ENCODE measurements at places on chromosomes 2 and 18. TPM values are rescaled to one million over a fixed set of nuclear protein-coding genes. Genes with fewer than 3 reads are reported as not detected.

- no peak for DNase-seq
- H3K4me1 ChIP-seq: peaks cover 18% of the 10 kb centered on the region
- no peak overlapping the region for H3K4me3 ChIP-seq
- peak overlapping the region; percentile 52 for H3K27ac ChIP-seq
- H3K36me3 ChIP-seq: no peaks in the 10 kb centered on the region
- no peaks in the 10 kb centered on the region for H3K27me3 ChIP-seq
Observed at GRCh38 chr2:69625078-69625795, 18.3 kb downstream of the AAK1 start.

- H3K27ac ChIP-seq: no peak overlapping the region
- DNase-seq: no peak
- no peaks in the 10 kb centered on the region for H3K27me3 ChIP-seq
- H3K4me3 ChIP-seq: no peak overlapping the region
- peaks cover 4% of the 10 kb centered on the region for H3K36me3 ChIP-seq
Observed at GRCh38 chr2:239983004-239983778, 42.0 kb downstream of the NDUFA10 start.

GRCh38 chr2:25286025-25286400, 55.7 kb downstream of the DNMT3A start:
- no peaks in the 10 kb centered on the region for H3K27me3 ChIP-seq
- no peak for DNase-seq
- no peak overlapping the region for H3K27ac ChIP-seq
- no peaks in the 10 kb centered on the region for H3K4me1 ChIP-seq

GRCh38 chr2:54572636-54573536, 116.8 kb downstream of the SPTBN1 start:
- no peak for DNase-seq
- peaks cover 89% of the 10 kb centered on the region for H3K4me1 ChIP-seq
- H3K4me3 ChIP-seq: no peak overlapping the region
- H3K27me3 ChIP-seq: no peaks in the 10 kb centered on the region

DNA sequence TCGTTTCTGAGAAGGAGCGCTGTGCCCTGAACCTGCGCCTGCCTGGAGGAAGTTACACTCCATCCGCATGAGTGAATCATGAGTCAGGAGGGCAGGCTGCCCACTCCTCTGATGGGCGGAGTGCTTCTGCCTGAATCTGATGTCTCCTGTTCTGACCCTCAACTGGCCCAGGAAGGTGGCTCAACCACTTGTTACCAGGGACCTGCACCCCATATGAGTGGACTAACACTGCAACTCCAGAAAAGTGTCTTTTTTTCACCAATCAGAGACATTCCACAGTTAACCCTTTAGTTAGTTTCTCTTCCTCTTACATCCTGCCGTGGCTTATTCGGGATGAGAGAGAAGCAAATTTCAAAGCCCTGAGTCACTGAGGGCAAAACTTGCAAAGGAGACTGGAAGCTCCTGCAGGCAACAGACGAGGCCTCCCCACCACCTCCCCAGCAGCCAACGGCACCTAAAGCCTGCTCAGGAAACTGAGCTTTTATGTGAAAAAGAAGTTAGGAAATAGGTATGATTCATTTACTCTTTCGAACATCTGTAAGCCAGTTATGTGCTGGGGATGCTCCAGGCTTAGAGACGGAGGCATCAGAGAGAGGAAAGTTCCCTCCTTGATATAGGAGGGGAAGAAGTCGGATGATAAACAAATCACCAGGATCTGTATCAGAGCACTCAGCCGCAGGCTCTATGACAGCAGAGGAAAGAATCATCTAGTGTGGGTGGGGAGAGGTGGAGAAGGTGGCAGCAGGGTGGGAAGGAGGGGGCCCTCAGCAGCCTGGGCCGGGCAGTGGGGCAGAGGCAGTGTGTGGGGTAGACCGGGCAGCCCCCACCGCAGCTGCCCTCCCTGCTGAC, 30.9 kb downstream of the MBP start:
- H3K27me3 ChIP-seq: no peaks in the 10 kb centered on the region
- peak; percentile 99 for DNase-seq
- H3K4me1 ChIP-seq: peaks cover 91% of the 10 kb centered on the region

GRCh38 chr2:204664708-204665121, 119.4 kb downstream of the PARD3B start:
- no peaks in the 10 kb centered on the region for H3K36me3 ChIP-seq
- H3K4me3 ChIP-seq: no peak overlapping the region
- H3K27me3 ChIP-seq: no peaks in the 10 kb centered on the region
- no peak overlapping the region for H3K27ac ChIP-seq
- no peaks in the 10 kb centered on the region for H3K4me1 ChIP-seq
- no peak for DNase-seq

- H3K4me3 ChIP-seq: no peak overlapping the region
- H3K27ac ChIP-seq: no peak overlapping the region
- no peaks in the 10 kb centered on the region for H3K27me3 ChIP-seq
- no peaks in the 10 kb centered on the region for H3K36me3 ChIP-seq
- DNase-seq: no peak
Observed at GRCh38 chr2:101796825-101797600, 99.5 kb downstream of the MAP4K4 start.

DNA sequence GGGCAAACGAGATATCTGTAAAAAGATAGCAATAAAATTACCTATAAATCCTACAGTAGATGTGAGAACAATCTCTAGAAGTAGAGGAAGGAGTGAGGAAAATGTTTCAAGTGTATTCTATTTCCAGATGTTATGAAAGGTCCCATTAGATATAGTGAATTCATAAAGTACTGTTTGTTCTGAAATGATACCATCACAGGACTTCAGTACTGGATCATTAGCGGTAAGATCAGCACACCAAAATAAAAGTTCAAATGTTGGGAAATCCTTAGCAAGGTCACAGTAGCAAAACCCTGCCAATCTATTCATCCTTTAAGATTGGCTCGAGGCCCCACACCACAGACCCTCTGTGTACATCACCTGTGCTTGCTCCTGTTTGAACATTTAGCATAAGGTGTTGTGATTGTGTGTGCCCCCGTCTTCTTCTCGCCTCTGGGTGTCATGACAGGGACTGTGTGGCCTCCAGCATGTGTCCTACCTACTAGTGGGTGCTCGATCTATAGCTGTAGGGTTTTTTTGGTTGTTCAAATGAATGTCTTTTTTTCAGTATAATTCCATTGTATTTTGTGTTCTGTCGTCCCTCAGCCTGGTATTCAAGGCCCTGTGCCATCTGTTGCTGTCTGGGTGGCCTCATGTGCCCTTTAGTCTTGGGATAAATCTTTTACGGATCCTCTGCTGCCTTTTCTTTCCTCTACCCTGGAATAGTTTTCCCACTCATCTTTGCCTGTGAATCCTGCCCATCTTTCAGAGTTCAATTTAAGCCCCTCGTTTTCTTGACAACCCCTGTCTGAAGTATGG, 9.1 kb downstream of the MFSD6 start:
- H3K27ac ChIP-seq: no peak overlapping the region
- DNase-seq: no peak
- no peaks in the 10 kb centered on the region for H3K27me3 ChIP-seq

DNA sequence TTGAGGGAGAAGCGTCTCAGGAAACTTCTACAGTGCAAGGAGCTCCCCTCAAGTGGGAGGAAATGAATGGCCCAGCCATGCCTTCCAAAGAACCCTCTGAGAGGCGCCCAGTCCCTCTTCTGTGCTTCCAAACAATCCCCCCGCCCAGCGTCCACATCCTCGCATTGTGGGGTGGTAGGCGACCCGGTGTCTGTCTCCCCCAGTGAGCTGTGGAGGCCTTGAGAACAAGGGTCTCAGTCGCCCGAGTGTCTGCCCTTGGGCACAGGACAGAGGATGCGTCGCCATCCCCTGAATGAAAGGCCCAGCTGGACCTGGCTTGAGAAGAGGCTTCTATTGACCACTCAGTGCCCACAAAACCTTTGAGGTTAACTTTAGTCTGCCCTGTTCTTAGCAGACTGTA, 29.7 kb downstream of the INPP5D start:
- H3K27me3 ChIP-seq: no peaks in the 10 kb centered on the region
- no peaks in the 10 kb centered on the region for H3K4me1 ChIP-seq
- H3K4me3 ChIP-seq: no peak overlapping the region
- no peak overlapping the region for H3K27ac ChIP-seq

GRCh38 chr2:215368493-215368809, 56.6 kb downstream of the ATIC start:
- no peak for DNase-seq
- H3K4me1 ChIP-seq: no peaks in the 10 kb centered on the region
- no peaks in the 10 kb centered on the region for H3K27me3 ChIP-seq
- H3K36me3 ChIP-seq: no peaks in the 10 kb centered on the region
- no peak overlapping the region for H3K4me3 ChIP-seq
- H3K27ac ChIP-seq: no peak overlapping the region

- no peak overlapping the region for H3K27ac ChIP-seq
- 0 out of 2 replicates have a peak, but pooled peaks cover 3% of the 10 kb centered on the region for H3K4me1 ChIP-seq
- no peak for DNase-seq
- H3K4me3 ChIP-seq: no peak overlapping the region
- peaks cover 22% of the 10 kb centered on the region for H3K27me3 ChIP-seq
- no peaks in the 10 kb centered on the region for H3K36me3 ChIP-seq
Observed at GRCh38 chr18:79859314-79859713, 61.6 kb downstream of the KCNG2 start.

DNA sequence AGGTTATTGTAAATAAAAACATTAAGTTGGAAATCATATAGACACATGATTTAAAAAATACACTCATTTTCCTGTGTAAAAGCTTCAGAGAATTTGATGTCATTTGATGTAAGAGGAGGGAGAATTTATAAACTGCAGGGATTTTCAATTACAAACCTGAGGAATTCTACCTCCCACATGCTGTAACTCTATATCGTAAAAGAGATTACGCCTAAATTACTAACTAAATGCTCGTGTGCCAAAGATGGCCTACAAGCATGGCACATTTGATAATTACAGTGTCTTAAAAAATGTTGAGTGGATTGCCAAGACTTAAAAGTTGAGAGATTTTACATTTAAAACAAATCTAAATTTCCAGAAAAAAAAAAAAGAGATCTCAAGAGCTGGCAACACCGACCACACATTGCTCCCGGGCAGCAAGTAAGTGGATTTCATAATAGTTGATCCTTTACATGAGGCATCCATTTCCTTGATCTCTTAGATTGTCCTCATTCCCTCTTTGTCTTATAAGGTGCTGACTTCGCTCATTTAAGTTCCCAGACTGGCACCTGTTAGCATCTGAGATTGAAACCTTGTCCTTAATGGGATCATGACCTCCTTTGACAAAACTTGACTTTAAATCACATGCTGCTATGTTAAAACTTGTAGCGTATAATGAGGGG, 840.3 kb upstream of the ZEB2 start:
- H3K4me1 ChIP-seq: no peaks in the 10 kb centered on the region
- H3K36me3 ChIP-seq: no peaks in the 10 kb centered on the region
- no peak for DNase-seq
- no peaks in the 10 kb centered on the region for H3K27me3 ChIP-seq
- H3K4me3 ChIP-seq: no peak overlapping the region

DNA sequence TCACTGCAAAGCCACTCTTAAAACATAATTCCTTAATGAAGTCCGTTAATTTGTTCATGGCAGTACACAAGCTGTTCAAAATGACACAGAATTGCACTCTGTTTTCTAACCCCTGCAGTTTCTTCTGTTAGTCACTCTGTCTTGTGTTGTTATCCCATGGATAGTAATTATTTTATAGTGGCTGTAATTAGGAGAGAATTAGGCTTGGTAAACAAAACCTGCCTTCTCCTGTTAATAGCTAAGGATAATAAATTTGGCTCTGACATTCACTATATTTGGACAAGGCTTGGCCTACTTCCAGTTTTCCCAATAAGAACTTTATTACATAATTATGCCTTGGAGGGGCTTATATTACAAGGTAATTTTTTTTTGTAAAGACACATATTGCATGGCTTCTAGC, 330.3 kb upstream of the FIGN start:
- no peaks in the 10 kb centered on the region for H3K27me3 ChIP-seq
- H3K27ac ChIP-seq: no peak overlapping the region
- H3K4me3 ChIP-seq: no peak overlapping the region
- DNase-seq: no peak

GRCh38 chr2:159123786-159124185, 155.3 kb downstream of the TANC1 start:
- no peaks in the 10 kb centered on the region for H3K27me3 ChIP-seq
- H3K27ac ChIP-seq: peak overlapping the region; percentile 67
- peaks cover 26% of the 10 kb centered on the region for H3K4me1 ChIP-seq
- no peak overlapping the region for H3K4me3 ChIP-seq
- H3K36me3 ChIP-seq: no peaks in the 10 kb centered on the region

DNA sequence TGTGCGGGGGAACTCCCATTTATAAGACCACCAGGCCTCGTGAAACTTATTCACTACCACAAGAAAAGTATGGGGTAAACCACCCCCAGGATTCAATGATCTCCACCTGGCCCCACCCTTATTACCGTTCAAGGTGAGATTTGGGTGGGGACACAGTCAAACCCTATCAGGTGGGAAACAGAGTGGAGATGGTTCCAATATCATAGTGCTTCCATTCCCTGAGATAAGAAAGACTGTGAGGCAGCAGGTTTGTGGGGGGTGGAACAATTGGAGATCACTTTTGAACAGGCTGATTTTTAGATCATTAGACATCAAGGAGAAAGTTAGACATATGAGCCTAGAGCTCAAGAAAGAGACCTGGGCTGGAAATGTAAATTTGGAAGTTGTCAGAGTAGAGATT, 39.3 kb downstream of the GKN2 start:
- DNase-seq: no peak
- H3K4me3 ChIP-seq: no peak overlapping the region
- H3K36me3 ChIP-seq: no peaks in the 10 kb centered on the region
- no peaks in the 10 kb centered on the region for H3K27me3 ChIP-seq
- no peaks in the 10 kb centered on the region for H3K4me1 ChIP-seq

GRCh38 chr2:72562451-72563153, 263.2 kb downstream of the EXOC6B start:
- H3K27ac ChIP-seq: no peak overlapping the region
- no peak for DNase-seq
- no peaks in the 10 kb centered on the region for H3K36me3 ChIP-seq
- no peaks in the 10 kb centered on the region for H3K27me3 ChIP-seq

DNA sequence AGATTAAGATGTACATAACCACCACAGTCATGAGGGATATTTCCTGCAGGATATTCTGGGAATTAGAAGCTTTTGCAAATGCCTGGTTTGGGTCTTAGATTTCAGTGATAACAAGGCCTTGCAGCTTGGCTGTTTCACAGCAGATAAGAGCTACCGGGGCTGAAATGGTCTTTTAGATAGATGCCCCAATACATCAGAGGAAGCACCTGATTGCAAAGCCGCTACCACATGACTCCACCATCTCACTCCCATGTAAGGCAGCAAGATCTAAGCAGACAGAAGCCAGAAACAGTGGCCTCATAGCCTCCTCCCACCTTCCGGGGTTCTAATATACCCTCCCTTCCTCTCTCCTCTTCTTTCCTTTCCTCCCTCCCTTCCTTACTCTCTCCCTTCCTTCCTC, 31.1 kb upstream of the EPG5 start:
- no peak overlapping the region for H3K27ac ChIP-seq
- no peak for DNase-seq
- no peaks in the 10 kb centered on the region for H3K27me3 ChIP-seq

- DNase-seq: no peak
- H3K27me3 ChIP-seq: no peaks in the 10 kb centered on the region
- H3K27ac ChIP-seq: no peak overlapping the region
- H3K36me3 ChIP-seq: no peaks in the 10 kb centered on the region
- H3K4me1 ChIP-seq: no peaks in the 10 kb centered on the region
Observed at GRCh38 chr2:46569766-46570165, 90.4 kb downstream of the TMEM247 start.

Gene CERKL
- 0.87 TPM for total RNA-seq

Gene CPS1
- total RNA-seq: 5.1 TPM

Gene IL36G
- not detected for total RNA-seq

Gene LAMA1
- total RNA-seq: 0.03 TPM

Gene BCL11A
- 0.33 TPM for total RNA-seq

Gene CYRIA
- total RNA-seq: 0.13 TPM

Gene GPD2
- total RNA-seq: 27.5 TPM

Gene ATP8B1
- 12.5 TPM for total RNA-seq

Measured in Panc1 (cell line).